ENCODE measurements at places on chromosomes 5 and 9.

DNA sequence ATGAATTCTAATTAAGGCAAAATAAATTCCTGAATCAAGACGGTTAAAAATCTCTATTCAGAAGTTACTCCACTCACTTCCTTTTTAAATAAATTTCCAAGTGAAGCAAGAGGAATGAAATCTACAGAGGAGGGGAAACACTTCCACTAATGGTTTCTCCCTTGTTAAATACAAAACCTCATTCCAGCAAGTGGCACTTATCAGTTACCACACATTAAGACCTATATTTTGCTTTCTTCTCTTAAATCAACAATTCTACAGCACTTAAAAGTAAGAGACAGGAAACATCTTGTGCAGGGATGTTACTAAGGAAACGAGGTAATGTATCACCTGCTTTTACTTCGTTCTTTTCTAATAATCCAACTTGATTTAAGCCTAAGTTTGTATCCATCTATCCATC, 172.6 kb downstream of the RAPGEF6 start:
- no peak for DNase-seq

- DNase-seq = no peak
Measured at GRCh38 chr5:126965487-126965886, 64.9 kb downstream of the MARCHF3 start.

DNA sequence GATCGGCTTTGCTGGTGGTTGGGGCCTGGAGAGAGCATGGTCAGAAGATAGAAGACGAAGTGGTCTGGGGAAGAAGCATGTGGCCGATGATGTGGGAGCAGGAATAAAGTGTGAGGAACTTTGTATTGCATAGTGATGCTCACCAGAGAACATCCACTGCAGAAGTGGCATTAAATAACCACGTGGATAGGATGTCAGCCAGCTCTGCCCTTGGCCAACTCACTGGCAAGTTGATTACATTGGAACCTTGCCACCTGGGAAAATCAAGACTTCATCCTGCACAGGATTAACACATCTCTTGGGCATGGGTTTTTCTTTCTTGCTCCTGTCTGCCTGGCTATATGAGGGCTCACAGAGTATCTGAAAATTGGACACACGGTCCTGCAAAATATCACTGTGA, 217.4 kb downstream of the DMRT2 start:
- DNase-seq = no peak

DNA sequence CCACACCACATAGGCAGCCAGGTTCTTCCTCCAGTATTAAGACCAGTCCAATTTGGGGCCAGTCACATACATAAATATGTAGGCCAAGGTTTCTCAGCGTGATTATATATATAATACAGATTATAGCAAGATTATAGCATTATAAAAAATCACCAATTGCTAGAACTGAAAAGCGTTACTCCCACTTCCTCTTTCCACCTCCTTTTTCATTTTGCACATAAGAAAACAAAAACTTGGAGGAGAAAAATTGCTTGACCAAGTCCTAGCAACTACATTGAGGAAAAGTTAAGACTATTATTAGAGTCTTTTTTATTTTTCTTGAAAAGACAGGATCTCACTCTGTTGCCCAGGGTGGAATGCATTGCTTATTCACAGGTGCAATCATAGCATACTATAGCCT, 262.7 kb upstream of the KCNN2 start:
- DNase-seq = no peak

DNA sequence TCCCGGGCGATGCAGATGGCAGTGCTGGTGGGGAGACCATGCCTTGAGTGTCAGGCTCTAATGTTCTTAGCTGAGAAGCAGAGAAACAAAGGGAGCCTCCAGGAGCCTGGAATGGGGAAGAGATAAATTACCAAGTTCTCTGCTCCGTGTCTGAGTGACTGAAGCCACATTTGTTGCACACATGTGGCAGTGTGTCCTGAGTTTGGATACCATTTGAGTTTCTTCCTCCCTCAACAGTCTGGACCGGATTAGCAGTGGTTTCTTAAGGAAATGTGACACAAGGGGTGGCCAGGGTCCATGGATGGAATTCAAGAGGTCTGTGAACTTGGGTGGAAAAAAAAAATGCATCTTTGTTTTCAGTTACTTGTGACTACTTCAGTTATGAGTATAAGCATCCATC, 50.7 kb upstream of the GARNL3 start:
- DNase-seq = no peak

DNA sequence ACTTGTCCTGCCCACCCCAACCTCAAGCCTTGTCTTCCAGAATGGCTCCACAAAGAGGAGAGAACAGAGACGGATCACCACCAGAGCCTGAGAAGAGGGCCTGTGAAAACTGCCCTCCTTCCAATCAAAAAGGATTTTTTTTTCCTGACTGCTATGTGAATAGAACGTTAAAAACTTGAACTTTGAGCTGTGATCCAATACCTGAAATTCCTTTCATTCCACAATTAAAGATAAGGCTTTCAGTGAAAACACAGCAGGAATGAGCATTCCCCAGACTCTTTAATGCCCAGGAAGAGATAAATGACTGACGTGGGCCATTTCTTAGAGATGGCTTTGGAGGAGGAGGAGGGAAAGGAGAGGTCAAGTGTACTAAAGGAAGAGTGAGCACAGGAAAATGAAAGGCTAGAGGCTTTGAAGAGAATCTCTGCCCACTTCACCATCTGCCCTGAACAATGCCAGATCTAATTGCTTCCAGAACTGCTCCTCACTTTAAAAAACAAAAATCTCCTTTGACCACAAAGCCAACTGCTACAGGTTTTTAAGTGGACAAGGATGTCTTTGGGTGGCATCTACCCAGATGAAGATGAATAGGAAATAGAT, 177.9 kb upstream of the MAP3K1 start:
- DNase-seq = no peak

DNA sequence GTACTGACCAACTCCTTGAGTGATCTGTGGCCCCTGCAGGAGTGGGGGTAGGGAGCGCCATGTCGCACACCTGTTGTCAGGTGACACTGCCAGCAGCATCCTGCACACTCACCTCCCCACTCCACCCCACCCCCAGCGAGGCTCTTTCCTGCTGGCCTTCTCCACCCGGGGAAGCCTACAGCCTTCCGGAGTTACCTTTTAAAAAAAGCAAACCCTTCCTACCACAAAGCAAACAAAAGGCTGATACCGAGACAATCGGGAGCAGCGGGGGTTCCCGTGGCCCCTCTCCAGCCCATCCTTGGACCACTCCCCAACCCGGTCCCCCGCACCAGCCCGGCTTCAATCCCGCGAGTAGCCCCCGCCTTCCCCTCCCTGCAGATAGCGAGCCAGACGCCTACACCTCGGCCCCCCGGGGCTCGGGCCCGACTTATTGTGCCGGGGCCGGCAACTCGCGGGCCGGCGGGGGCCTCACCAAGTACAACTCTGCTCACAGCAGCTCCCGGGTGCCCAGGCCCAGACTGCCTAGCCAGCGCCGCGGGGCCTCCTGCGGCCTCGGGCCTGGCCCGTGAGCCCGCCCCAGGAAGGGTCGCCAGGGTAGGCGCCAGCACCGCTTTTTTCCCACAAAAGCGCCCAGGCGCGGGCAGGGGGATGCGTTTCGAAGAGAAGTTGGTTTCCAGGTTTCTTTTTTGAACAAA, 724 bp downstream of the MACROH2A1 start:
- peak; percentile 34 for DNase-seq

- no peak for DNase-seq
Measured at GRCh38 chr9:8649160-8649559, 849.6 kb upstream of the DMAC1 start.

GRCh38 chr9:292915-293314, 78.2 kb downstream of the DOCK8 start:
- no peak for DNase-seq

DNA sequence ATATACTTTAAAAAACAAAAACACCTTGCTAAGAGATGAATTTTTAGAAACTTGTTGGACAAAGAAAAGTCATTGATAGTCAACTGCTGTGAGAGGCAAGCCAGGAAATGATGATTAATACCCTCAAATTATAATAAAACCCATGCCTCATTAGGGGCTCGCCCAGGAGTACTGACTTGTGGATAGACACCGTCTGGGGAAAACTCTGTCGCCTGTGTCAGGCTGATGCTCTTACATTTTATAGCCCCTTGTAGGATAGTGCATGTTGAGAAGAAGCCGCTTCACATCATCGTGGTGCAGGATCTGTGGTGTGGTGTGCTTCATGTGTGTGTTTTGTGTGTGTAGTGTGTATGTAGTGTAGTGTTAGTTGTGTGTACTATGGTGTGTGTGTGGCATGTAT, 39.1 kb downstream of the SYK start:
- peak; percentile 12 for DNase-seq

DNA sequence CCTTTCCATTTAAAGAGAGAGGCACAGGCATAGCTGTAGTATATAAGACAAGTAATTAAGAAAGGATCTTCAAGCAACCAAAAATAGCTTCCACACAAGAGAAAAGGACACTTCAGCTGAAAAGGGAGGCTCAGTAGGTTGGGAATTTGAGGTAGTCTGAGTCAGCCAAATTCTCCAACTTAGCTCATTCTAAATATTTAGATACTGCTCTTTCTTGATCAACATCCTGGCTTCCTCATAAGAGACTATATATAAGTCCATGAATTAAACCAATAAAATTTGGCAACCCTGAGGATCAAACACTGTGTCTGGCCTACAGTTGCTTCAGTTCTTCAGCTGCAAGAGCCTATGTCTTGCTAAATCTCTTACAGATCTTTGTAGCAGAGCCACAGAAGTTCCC, 17.8 kb downstream of the HINT1 start:
- DNase-seq = no peak

DNA sequence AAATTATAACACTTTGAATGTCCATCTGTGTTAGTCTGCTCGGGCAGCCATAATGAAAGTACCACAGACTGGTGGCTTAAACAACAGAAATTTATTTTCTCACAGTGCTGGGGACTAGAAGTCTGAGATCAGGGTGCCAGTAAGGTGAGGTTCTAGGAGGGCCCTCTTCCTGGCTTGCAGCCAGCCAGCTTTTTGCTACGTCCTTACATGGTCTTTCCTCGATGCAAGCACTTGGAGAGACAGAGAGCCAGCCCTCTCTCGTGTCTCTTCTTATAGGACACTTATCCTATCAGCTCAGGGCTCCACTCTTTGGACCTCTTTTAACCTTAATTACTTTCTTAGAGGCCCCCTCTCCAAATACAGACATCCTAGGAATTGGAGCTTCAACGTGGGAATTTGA, 351.8 kb downstream of the SPOCK1 start:
- DNase-seq = no peak

GRCh38 chr9:106769331-106769730, 93.6 kb upstream of the ZNF462 start:
- no peak for DNase-seq

DNA sequence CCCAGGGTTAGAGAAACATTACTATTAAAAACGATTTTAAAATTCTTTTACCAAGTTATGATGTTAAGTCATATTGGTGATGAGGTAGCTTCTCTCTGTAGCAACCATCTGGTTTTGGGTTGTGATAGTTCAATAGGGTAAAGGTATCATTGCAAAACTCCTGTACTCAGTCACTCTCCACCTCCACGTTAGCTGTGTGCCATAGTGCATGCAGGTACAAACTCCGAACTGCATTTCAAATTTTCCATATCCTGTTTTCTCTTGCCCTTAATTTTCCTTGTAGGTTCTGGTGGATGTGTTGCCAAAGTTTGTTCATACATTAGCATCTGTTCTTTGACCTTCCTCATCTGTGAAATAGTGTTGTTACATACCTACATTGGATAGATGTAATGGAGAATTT, 53.1 kb upstream of the ARRDC3 start:
- DNase-seq = no peak

DNA sequence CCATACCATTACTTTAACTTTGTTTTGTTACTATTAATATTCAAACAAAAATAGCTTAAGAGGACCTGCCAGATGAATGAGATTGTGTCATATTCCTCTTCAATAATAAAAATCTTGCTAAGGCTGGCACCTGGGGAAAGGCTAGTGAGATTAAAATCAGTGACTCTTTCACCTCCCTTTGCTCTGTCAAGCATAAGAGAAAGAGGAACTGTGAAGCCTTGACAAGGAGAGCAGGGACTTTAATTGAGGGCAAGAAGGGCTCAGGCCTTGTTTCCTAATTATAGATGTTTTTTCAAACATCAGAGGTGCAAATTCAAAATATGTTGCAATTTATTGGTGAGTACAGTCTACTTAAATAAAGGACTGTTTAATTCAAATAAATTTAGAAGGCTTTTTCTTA, 91.7 kb downstream of the SPATA31D1 start:
- no peak for DNase-seq

DNA sequence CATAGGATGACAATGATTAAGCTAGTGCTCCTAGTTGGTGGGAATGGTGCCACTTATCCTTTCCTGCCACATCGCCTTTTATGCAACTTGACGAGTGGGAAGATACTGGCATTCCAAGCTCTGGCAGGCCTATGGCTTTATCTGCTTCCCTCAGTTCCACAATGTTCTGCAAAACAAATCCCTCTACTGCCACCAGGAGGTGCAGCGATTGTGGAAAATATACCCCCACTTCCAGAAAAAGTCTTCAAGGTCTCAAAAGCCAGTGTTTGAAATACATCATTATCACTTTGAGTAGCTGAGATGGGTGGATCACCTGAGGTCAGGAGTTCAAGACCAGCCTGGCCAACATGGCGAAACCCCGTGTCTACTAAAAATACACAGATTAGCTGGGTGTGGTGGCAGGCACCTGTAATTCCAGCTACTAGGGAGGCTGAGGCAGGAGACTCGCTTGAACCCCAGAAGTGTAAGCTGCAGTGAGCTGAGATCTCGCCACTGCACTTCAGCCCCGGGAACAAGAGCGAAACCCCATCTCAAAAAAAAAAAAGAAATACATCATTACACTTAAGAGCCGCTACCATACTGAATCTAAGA, 3.4 kb downstream of the CLINT1 start:
- DNase-seq = peak; percentile 53

DNA sequence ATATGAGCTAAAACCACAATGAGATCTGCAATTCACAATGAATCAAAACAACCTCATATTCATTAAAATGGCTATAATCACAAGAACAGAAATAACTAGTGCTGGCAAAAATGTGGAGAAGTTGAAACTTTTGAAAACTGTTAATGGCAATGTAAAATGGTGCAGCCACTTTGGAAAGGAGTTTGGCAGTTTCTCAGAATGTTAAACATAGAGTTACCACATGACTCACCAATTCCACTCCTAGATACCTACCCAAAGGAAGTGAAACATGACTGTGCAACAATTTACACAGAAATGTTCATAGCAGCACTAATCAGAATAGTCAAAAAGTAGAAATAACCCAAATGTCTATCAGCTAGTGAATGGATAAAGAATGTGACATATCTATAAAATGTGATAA, 862.2 kb downstream of the DTWD2 start:
- peak; percentile 1 for DNase-seq

- DNase-seq = peak; percentile 32
Measured at GRCh38 chr9:70639853-70640814, 225.7 kb upstream of the KLF9 start.

- no peak for DNase-seq
Measured at GRCh38 chr9:127626752-127627493, 14.8 kb downstream of the STXBP1 start.

GRCh38 chr5:39919876-39920275, 495.1 kb upstream of the DAB2 start:
- no peak for DNase-seq

DNA sequence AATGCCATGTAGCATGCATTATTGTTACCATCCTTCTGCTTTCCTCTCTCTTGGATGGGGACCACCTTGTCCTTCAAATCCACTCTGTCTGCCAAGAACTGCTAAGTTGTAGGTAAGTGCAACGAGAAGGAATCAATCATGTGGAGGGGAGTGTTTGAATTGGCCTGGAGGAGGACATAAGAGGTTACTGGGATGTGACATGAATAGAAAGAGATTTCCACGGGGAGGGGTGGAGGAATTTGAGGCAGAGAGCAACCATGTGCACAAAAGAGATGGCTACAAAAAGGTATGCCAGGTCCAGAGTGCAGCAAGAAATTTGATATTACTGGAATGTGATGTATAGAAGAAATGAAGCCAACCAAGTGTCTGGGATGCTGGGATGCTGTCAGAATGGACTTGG, 648.9 kb upstream of the KLF4 start:
- no peak for DNase-seq

Measured in mammary epithelial cell (primary cell).